Esophagus squamous epithelium (tissue), 5 donors: ENCODE measurements at places on chromosomes 12 and 14.

DNA sequence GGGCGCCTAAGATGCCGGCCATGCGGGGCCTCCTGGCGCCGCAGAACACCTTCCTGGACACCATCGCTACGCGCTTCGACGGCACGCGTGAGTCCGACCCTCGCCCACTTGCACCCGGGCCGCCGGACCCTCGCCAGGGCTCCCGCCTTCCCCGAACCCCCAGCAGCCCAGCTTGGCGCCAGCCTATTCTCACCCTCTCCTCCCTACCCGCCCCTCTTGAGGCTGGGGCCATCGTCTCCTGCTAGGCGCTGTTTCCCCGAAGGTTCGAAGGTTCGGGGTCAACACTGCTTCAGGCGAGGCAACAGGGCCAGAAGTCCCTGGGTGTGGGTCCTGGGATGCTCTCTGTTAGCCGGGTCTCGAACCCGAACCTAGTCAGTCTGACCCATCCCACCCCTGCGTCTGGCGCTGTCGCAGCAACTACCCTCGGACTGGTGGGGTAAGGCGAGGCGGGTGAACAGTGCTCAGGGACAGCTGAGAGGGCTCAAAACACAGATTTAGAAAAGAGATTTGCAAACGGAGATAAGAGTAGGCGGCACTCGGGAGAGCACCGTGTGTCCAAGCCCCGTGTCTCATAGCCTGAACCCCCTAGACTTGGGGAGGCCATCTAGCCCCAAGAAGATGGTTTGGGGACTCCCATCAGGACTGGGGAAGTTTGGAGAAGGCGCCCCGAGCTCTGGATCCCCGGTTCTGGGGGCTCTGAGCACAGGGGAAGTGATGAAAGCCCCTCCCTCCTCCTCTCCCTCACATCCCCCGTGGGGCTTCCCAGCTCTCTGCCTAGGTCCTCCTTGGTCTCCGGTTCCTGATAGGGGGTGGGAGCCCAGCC, 787 bp downstream of the KCNH3 start:
- peak overlapping the region; percentile 56 for H3K4me3 ChIP-seq
- no peak for DNase-seq
- H3K27me3 ChIP-seq = peaks cover 11% of the 10 kb centered on the region
- no peak overlapping the region for H3K27ac ChIP-seq

- H3K27me3 ChIP-seq = peaks cover 98% of the 10 kb centered on the region
- no peak overlapping the region for H3K4me3 ChIP-seq
- H3K4me1 ChIP-seq = no peaks in the 10 kb centered on the region
- no peak overlapping the region for H3K27ac ChIP-seq
- DNase-seq = no peak
Measured at GRCh38 chr12:3320881-3321509, 170.0 kb upstream of the PRMT8 start.

GRCh38 chr12:53424626-53425514, 1.2 kb downstream of the AMHR2 start:
- no peak overlapping the region for H3K27ac ChIP-seq
- no peaks in the 10 kb centered on the region for H3K36me3 ChIP-seq
- no peaks in the 10 kb centered on the region for H3K27me3 ChIP-seq
- DNase-seq = no peak
- no peak overlapping the region for H3K4me3 ChIP-seq

DNA sequence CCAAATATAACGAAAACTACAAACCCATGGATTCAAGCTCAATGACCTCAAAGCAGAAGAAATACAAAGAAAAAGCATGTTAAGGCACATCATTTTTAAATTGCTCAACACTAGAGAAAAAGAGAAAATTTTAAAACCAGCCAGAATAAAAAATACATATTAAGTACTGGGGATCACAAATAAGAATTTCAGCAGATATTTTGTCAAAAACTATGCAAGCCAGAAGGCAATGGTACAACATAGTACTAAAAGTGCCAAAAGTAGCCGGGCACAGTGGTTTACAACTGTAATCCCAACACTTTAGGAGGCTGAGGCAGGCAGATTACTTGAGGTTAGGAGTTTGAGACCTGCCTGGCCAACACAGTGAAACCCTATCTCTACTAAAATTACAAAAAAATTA, 10.2 kb downstream of the SGPP1 start:
- H3K4me3 ChIP-seq = no peak overlapping the region
- H3K4me1 ChIP-seq = no peaks in the 10 kb centered on the region
- DNase-seq = no peak

GRCh38 chr14:103137689-103138300, 14.5 kb downstream of the TNFAIP2 start:
- no peak for DNase-seq
- no peak overlapping the region for H3K4me3 ChIP-seq
- peaks cover 35% of the 10 kb centered on the region for H3K4me1 ChIP-seq

DNA sequence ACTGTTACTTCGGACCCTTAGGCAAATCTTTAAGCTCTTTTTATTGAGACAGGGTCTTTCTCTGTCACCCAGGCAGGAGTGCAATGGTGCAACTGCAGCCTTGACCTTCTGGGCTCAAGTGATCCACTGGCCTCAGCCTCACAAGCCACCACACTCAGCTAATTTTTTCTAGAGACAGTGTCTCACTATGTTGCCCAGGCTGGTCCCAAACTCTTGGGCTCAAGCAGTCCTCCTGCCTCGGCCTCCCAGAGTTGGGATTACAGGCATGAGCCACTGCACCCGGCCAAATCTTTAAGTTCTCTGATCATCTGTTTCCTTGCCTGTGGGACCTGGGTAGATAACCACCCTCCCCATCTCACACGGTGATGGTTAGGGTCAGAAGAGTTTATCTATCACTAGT, 2.3 kb upstream of the GPX2 start:
- H3K4me1 ChIP-seq = peaks cover 13% of the 10 kb centered on the region
- H3K27ac ChIP-seq = no peak overlapping the region
- H3K36me3 ChIP-seq = no peaks in the 10 kb centered on the region
- H3K4me3 ChIP-seq = no peak overlapping the region
- no peak for DNase-seq

DNA sequence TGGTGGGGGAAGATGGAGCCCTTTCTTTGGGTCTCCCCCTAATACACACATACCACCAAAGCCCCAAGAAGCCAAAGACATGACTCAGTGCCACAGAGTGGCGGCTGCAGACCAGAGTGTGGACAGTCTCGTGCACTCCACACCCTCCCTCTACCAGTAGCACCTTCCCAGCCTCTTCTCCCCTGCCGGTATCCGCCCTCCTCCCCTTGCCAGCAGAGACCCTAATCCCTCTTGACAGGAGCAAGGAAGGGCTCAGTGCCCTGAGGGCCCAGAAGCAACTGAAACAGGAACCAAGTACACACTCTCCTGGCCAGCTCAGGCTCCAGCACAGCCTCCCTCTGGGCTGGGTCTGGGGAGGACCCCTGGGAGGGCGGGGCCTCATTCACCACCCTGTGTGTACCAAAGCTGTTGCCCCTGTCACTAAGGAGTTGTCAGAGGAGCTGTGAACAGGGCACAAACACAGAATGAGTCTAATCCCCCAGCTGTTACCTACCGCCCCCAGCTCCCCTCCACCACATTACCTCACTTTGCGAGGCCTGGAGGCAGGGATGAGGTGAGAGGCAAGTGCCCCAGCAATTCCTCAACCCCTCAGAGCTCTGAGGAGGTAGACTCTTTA, 8.2 kb downstream of the SPRYD3 start:
- no peak for DNase-seq
- peaks cover 11% of the 10 kb centered on the region for H3K36me3 ChIP-seq
- H3K27me3 ChIP-seq = no peaks in the 10 kb centered on the region
- H3K4me3 ChIP-seq = no peak overlapping the region
- peak overlapping the region; percentile 80 for H3K27ac ChIP-seq

GRCh38 chr12:112979041-112979680, 842 bp downstream of the OAS2 start:
- H3K4me3 ChIP-seq = peak overlapping the region; percentile 56
- no peaks in the 10 kb centered on the region for H3K36me3 ChIP-seq
- no peak for DNase-seq
- H3K4me1 ChIP-seq = peaks cover 18% of the 10 kb centered on the region
- peak overlapping the region; percentile 92 for H3K27ac ChIP-seq

GRCh38 chr14:101761032-101761880, at the start of gene PPP2R5C:
TSS of gene PPP2R5C (plus strand) at chr14:101761709. CDS start at chr14:101761894, 185 bp downstream.
- H3K4me1 ChIP-seq = peaks cover 8% of the 10 kb centered on the region
- peak; percentile 68 for DNase-seq
- no peaks in the 10 kb centered on the region for H3K27me3 ChIP-seq
- peaks cover 17% of the 10 kb centered on the region for H3K36me3 ChIP-seq

DNA sequence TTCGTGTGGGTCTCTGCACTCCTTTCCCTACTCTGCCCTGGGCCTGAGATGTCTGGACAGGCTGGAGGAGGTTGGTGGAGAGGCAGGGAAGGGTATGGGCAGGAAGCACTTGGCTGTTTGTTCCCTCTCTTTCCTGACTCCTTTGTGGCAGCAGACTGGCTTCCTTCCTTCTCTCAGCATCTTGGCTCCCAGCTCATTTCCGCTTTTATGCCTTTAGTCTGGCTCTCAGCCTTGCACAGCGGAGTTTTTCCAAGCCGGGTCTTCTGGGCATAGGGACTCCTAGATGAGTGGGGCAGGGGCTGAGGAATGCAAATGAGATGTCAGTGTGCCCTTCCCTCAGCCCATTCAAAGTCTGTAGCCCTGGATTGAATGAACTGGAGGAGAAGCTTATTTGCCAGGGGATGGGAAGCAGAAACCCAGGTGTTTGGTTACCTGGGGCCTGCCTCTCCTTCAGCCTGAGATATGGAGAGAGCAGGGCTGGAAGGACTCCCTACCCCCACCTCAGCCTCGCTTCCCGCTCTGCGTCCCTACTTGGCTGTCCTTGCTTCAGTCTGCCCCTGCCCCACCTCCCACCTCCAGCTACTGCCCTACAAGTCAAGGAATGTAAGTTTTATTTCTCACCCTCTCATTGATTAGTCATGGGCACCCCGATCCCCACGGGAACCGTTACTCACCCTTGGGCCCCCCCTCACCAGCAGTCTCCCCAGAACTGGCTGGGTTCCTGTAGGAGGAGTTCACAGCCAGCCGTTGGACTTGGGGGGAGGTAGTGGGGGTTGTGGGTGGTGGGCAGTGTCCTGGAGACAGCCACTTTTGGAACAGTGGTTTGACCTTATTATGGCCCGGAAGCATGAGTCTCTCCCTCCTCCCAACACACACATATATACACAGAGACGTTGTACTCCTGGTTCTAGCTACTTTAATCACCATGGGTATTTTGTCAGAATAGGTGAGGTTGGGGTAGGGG, 9.3 kb upstream of the ITGA5 start:
- no peaks in the 10 kb centered on the region for H3K36me3 ChIP-seq
- peaks cover 22% of the 10 kb centered on the region for H3K4me1 ChIP-seq
- H3K27ac ChIP-seq = peak overlapping the region; percentile 83

GRCh38 chr12:51682981-51683380, 91.9 kb downstream of the SCN8A start:
- DNase-seq = no peak
- H3K4me3 ChIP-seq = no peak overlapping the region
- H3K27ac ChIP-seq = no peak overlapping the region
- no peaks in the 10 kb centered on the region for H3K36me3 ChIP-seq
- H3K27me3 ChIP-seq = no peaks in the 10 kb centered on the region
- peaks cover 5% of the 10 kb centered on the region for H3K4me1 ChIP-seq

GRCh38 chr14:38512236-38512635, 256.3 kb upstream of the CLEC14A start:
- H3K4me1 ChIP-seq = no peaks in the 10 kb centered on the region
- no peaks in the 10 kb centered on the region for H3K27me3 ChIP-seq
- no peaks in the 10 kb centered on the region for H3K36me3 ChIP-seq
- H3K27ac ChIP-seq = no peak overlapping the region
- H3K4me3 ChIP-seq = no peak overlapping the region

DNA sequence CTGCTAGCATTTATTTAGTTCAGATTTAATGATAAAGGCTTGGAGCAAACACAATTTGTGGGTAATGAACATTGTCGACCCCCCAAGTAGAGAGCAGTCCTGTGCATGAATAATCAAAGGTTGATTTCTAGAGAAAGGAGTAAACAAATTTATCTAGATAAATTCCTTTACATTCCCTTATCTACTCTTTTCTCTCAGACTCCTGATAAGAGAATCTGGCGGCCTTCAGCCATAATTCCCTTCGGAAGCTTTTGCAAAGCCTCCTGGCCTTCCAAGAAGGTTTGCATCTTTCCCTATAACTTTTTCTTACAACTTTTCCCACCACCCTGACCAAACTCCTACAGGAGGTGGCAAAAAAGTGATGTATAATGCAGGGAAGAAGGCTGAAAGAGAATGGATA, 42.1 kb downstream of the TMTC3 start:
- no peak overlapping the region for H3K4me3 ChIP-seq
- no peak for DNase-seq
- no peaks in the 10 kb centered on the region for H3K27me3 ChIP-seq
- no peaks in the 10 kb centered on the region for H3K4me1 ChIP-seq
- no peak overlapping the region for H3K27ac ChIP-seq

DNA sequence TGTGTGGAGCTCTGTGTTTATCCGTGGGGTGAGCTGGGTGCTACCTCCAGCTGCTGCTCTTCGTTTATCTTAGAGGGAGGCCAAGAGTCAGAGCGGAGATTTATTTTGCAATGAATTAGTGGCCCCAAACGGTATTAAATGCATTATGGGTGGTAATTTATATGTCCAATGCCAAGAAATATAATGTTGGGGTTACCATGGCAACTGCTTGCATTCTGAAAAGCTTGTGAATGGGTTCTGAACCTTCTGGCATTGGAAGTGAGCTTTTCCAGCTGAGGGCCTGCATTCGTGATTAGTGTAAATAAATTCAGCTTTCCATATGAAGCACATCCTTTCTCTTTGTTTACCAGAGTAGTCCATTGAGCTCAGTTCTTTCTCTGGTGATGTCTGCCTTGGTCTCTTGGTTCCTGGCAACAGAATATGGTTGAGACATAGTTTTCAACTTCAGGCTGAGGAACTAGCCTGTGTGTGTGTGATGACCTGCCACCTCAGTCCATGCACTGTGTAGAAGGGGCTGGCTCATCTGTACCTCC, 51.8 kb downstream of the TRAF3 start:
- no peaks in the 10 kb centered on the region for H3K27me3 ChIP-seq
- no peak for DNase-seq
- H3K27ac ChIP-seq = no peak overlapping the region
- peaks cover 33% of the 10 kb centered on the region for H3K4me1 ChIP-seq
- H3K36me3 ChIP-seq = peaks cover 19% of the 10 kb centered on the region

GRCh38 chr14:23352506-23353432, at the start of gene SLC22A17:
TSS of gene SLC22A17 (minus strand) at chr14:23352887.
- no peak within 1 kb of the TSS for H3K27ac ChIP-seq
- peak within 1 kb of the TSS; percentile 58 for H3K4me3 ChIP-seq
- no peak for DNase-seq
- H3K36me3 ChIP-seq = peaks cover 7% of the 10 kb centered on the region
- no peaks in the 10 kb centered on the region for H3K27me3 ChIP-seq

DNA sequence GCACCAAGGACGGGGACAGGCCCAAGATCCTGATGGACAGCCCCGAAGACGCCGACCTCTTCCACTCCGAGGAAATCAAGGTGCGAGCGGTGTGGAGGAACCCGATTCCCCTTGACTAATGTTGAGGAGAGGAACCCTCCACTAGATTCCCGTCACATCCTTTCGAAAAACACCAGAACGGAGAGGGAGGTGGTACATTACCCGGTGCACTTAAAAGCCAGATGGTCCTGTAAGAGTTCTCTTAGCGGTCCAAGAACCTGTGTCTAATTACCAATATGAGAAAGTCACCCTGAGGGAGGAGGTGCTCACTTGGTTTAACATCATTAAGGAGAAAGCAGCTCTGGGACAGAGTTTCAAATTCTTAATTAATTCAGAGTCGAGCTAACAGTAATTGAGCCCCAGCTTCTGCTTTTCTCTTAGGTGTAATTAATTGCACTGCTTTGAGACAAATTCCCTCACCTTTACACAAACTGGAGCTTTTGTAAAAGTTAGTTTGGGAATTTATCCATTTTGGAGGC, 450 bp downstream of the PRKAB1 start:
- peaks cover 62% of the 10 kb centered on the region for H3K4me1 ChIP-seq
- H3K36me3 ChIP-seq = no peaks in the 10 kb centered on the region
- no peak for DNase-seq
- H3K27me3 ChIP-seq = no peaks in the 10 kb centered on the region

- no peaks in the 10 kb centered on the region for H3K36me3 ChIP-seq
- no peak for DNase-seq
- H3K27ac ChIP-seq = no peak overlapping the region
- H3K27me3 ChIP-seq = no peaks in the 10 kb centered on the region
Measured at GRCh38 chr12:87413784-87414183, 615.4 kb downstream of the C12orf50 start.
